GM20000 (cell line): ENCODE measurements at places on chromosomes 6 and 20.

DNA sequence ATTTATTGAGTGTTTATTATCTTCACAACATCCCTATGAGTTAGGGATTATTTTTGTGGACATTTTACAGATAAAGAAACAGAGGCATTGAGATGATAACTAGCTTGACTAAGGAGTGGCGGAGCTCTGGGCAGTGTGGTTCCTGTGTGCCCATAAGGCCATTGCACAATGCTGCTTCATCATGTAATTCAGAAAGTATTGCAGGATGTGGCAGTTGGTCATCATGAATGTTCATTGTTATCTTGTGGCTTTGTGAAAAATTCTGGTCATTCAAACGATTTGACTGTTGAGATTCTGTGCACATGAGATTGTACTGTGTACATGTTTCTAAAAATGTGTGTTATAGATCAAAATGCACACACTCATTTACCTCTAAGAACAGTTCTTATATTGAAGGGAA, 150.8 kb downstream of the ESR1 start:
- no peak for DNase-seq

GRCh38 chr20:31836853-31837608, 8.4 kb downstream of the FOXS1 start:
- no peak for DNase-seq

- DNase-seq: no peak
Observed at GRCh38 chr6:36791521-36792135, 47.6 kb downstream of the CPNE5 start.

DNA sequence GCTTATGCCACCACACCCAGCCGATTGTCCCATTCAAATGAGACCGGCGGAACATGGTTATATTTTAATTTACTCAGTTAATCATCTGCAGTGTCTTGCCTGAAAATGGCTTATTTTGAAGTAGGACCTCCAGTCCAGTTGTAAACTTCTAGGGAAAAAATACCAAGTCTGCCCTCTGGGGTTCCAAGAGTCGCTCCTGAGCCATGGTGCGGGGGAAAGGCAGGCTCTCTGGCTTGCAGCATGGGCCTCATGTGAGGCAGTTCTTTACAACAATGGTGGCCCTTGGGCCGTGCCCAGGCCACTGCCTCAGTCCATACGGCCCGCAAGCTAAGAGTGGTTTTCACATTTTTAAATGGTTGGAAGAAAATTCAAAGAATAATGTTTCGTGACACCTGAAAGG, 62.7 kb upstream of the XRN2 start:
- no peak for DNase-seq

DNA sequence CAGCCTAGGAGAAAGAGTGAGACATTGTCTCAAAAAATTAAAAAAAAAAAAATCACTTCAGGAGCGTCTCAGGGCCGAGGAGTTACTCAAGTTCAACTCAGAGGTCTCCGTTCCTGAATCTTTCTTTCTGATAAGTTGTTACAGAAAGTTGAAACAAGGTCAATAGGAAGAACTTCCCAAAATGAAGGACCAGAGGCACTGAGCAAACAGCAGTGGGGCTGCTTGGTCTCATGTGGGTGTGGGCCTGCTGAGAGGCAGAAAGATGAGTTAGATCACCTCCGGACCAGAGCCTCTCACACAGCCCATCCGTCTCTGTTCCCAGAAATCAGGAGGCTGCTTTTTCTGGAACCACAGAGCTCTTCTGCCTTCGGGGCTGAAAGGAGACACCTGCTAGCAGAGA, 12.4 kb downstream of the MDGA1 start:
- DNase-seq: no peak

DNA sequence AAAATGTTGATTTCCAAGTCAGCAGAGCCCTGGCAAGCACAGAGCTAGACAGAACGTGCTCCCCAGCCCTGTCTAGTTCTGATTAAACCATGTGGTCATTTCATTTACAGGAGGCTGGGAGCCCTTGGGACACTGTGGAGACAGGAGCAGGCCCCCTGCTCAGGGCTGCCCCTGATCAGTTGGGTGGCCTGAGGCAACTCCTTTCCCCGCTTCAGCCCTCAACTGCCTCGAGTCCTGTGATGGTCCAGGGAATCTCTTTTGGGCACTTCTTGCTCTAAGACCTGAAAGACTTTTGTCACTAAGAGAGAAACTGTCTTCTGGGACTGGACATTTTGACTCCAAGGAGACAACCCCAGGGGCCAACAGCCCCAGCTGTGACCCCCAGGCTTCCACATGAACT, 13.5 kb downstream of the DYNLRB1 start:
- DNase-seq: no peak

GRCh38 chr6:89385156-89385667, 26.9 kb downstream of the RRAGD start:
- no peak for DNase-seq
